ENCODE measurements at places on chromosomes 5 and 9. TPM values are rescaled to one million over a fixed set of nuclear protein-coding genes. Genes with fewer than 3 reads are reported as not detected.

The DIAPH1 gene
- 99.1 TPM for total RNA-seq

The PCDHA10 gene
- 7.4 TPM for total RNA-seq

The CCL28 gene
- not detected for total RNA-seq

The ZNF367 gene
- 15.4 TPM for total RNA-seq

The PAIP2 gene
- 103 TPM for total RNA-seq

The TAF11L5 gene
- not detected for total RNA-seq

The CER1 gene
- 0.32 TPM for total RNA-seq

The PROB1 gene
- total RNA-seq, result 2.2 TPM

The WDR38 gene
- not detected for total RNA-seq

The NAIP gene
- total RNA-seq, result 11.3 TPM

The IL13 gene
- not detected for total RNA-seq

The CTNND2 gene
- total RNA-seq, result 39.4 TPM

The PCDHB12 gene
- total RNA-seq, result 3.1 TPM

The CHSY3 gene
- 0.91 TPM for total RNA-seq

The PCA3 gene
- not detected for total RNA-seq

The ERP44 gene
- 13.3 TPM for total RNA-seq

The ZBED3 gene
- total RNA-seq, result 12.1 TPM

The ANKRD18B gene
- total RNA-seq, result 25.0 TPM

The EGR1 gene
- 21.5 TPM for total RNA-seq

The RGS14 gene
- total RNA-seq, result 15.7 TPM

The FRMPD1 gene
- 0.11 TPM for total RNA-seq

The PAEP gene
- total RNA-seq, result not detected

The HTR4 gene
- not detected for total RNA-seq

The HK3 gene
- not detected for total RNA-seq

The RHOBTB3 gene
- 66.9 TPM for total RNA-seq

All from neural crest cell (in vitro differentiated cells).